ENCODE measurements at places on chromosomes 16 and 17.

DNA sequence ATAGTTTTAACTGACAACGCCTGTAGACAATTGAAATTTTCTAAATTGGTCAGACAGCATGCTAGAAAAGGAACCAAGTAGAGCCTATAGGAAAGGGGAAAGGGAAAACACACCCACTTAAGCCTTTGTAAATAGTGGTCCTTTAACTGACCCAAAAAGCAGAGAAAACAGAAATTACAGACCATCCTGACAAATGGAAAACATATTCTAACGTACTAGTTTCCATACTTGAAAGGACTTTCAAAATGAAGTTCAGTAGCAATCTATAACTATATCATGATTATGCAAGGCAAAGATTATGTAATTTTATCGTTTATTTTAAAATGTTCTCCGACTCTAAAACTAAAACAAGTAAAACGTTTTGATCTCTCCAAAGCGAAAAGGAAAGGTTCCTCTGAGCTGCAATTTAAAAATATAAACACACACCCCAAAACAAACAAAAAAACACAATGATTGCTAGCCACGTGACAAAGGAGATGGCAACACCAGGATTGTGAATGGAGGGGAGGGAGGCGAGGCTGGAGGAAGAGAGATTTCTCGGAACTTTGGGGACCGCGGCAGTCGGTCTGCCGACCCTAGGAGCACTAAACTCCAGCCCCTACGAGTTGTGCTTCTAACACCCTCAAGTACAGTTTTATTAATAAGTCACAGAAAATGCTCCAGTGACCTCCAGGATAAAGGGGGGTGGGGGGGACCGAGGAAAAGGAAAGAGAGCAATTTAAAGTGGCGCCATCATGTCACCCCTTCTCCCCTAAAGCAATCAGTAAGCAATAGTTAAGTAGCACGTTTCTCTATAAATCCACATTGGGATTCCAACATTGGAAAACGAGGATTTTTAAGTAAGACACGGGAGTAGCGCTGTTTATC is 1.7 kb downstream of the KANSL1 start:
- peak; percentile 52 for DNase-seq
- H3K4me3 ChIP-seq = peak overlapping the region; percentile 87
- no peaks in the 10 kb centered on the region for H3K27me3 ChIP-seq
- peak overlapping the region; percentile 99 for H3K27ac ChIP-seq
- peaks cover 17% of the 10 kb centered on the region for H3K36me3 ChIP-seq

DNA sequence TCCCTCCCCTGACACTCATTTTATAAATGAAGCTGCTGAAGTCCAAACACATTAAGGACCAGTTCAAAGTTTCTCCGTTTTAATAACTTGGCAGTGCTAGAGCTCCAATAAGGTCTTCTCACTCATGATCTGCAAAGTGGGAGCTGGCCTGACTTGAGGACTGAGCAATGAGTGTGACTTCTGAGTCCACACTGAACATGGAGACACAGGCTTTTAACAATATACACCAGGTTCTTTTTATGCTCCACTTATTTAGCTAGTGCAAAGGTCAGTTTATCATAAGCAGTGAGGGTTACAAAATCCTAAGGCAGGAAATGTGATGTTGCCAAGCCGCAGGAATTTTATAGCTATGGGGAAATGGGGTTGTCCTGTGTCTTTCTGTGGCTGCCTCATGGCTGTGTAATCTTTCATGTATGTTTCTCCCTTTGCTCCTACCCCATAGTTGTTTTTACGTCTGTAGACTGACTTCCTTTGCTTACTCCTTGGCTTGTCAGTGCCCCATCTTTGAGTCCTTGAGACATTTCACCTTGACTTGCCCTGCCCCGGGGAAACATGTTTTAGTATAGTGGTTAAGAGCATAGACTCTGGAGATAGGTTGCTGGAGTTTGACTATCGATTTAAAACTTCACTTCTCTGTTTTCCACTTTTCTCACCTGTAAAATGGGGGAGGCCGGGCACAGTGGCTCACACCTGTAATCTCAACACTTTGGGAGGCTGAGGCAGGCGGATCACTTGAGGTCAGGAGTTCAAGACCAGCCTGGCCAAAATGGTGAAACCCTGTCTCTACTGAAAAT is 12.2 kb upstream of the MMD start:
- H3K4me3 ChIP-seq = no peak overlapping the region
- peaks cover 7% of the 10 kb centered on the region for H3K4me1 ChIP-seq
- H3K27me3 ChIP-seq = no peaks in the 10 kb centered on the region
- no peak overlapping the region for H3K27ac ChIP-seq
- no peak for DNase-seq

GRCh38 chr17:62713086-62713881 is 85.8 kb downstream of the MRC2 start:
- no peaks in the 10 kb centered on the region for H3K36me3 ChIP-seq
- H3K27ac ChIP-seq = no peak overlapping the region

GRCh38 chr16:84065536-84066132 is 23.0 kb upstream of the SLC38A8 start:
- H3K4me1 ChIP-seq = peaks cover 6% of the 10 kb centered on the region
- no peak for DNase-seq
- peaks cover 41% of the 10 kb centered on the region for H3K36me3 ChIP-seq
- no peak overlapping the region for H3K4me3 ChIP-seq

DNA sequence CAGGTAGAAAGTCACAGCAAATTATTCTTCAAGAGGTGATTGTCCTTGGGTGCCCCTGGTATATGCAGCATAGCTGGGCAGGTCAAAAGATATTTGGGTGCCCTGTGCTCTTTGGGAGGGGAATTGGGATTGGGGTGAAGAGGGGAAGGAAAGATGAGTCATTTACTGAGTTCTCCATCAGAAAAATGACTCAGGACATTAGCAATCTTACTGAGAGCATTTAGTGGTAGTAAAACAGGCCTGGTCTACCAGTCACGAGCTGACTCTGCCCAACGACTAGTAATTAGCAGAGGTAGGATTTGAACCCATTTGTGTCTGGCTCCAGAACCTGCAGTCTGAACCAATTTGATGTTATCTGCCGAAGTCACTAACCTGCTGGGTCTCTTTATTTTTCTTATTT is 6.0 kb upstream of the GRIN2A start:
- no peak for DNase-seq
- H3K27ac ChIP-seq = no peak overlapping the region
- no peaks in the 10 kb centered on the region for H3K27me3 ChIP-seq
- no peak overlapping the region for H3K4me3 ChIP-seq

DNA sequence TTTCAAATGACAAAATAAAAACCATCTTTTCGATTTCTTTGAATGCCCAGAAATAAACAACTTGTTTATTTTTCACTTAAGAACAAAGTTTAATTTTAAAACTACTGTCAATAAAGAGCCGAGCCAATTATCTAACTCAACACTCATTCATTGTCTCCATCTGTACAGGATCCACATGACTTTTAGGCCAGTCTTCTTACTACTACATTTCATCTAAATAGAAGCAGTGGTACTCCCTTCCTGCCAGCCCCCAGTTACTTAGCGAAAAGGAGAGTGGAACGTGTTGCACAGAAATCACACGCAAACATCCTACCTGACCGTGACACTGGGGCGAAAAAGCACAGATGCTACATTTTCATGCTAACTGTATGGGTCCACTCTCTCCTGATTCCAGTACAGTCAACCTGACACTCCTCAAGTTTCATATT is 1.2 kb downstream of the GNA13 start:
- DNase-seq = no peak
- peak overlapping the region; percentile 95 for H3K4me3 ChIP-seq
- H3K4me1 ChIP-seq = peaks cover 5% of the 10 kb centered on the region

GRCh38 chr17:76446449-76447231 is 6.3 kb downstream of the UBE2O start:
- H3K27me3 ChIP-seq = no peaks in the 10 kb centered on the region
- H3K27ac ChIP-seq = no peak overlapping the region
- peaks cover 2% of the 10 kb centered on the region for H3K36me3 ChIP-seq
- H3K4me1 ChIP-seq = peaks cover 44% of the 10 kb centered on the region

- DNase-seq = no peak
- peaks cover 3% of the 10 kb centered on the region for H3K4me1 ChIP-seq
- H3K36me3 ChIP-seq = peaks cover 32% of the 10 kb centered on the region
- no peak overlapping the region for H3K4me3 ChIP-seq
- no peak overlapping the region for H3K27ac ChIP-seq
Measured at GRCh38 chr17:4811471-4811870, 4.5 kb downstream of the PLD2 start.

DNA sequence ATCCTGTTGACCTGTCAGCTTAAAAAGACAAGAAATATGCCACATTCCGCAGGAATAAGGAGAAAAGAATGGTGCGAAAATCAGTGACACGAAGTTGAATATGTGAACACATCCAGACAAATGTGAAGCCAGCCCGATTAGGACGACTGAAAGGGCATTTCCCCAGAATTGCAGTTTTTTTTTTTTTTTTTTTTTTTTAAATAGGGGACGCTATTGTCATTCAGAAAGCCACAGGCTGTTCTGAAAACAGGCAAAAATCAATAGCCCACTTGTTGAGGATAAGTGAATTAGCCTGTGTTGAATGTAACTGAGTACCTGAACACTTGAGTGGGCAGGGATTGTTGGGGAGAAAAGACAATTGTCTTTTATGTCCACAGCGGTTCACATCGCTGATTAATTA is 507.1 kb downstream of the WWOX start:
- H3K36me3 ChIP-seq = no peaks in the 10 kb centered on the region
- H3K27ac ChIP-seq = peak overlapping the region; percentile 2
- H3K4me3 ChIP-seq = no peak overlapping the region

DNA sequence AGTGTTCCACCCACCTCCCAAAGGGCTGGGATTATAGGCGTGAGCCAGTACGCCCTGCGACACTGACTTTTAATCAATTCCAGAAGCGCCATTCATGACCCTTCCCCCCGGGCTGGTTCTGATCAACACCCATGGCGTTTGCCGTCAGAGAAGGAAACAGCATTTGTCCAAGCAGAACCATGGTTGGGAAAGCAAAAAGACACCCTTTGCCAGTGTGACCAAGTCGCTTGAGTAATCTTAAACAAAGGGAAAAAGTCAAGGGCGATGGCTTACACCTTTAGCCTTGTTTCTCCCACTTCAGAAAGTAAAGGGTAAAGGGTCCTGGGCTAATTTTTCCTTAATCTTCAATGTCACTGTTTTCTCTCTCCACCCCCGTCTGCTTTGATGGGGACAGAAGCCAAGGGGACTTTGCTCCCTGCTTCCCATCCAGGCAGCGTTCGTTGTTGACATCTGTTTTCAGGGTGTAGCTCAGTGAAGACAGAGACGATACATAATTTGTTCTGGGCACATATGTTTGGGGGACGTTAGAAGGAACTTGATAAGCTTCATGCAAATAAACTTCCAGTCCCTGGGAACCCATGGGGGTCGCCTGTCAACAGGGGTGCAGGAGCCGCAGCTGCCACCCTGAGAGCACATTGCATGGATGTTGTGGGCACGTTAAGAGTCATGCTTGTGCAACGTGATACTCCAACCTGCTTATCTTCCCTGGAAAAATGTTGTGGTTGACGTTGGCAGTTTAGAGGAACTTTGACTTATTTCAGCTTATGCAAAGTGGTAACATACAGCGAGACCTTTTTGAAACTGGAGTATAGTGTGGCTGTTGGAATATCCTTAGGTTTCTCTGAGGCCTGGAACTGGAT is 50.6 kb upstream of the TANGO6 start:
- DNase-seq = no peak
- H3K4me1 ChIP-seq = peaks cover 5% of the 10 kb centered on the region
- H3K36me3 ChIP-seq = no peaks in the 10 kb centered on the region
- H3K27ac ChIP-seq = no peak overlapping the region

- H3K4me3 ChIP-seq = no peak overlapping the region
- no peak for DNase-seq
- no peaks in the 10 kb centered on the region for H3K27me3 ChIP-seq
- H3K4me1 ChIP-seq = no peaks in the 10 kb centered on the region
Measured at GRCh38 chr17:48330421-48330820, 99.6 kb downstream of the SKAP1 start.

All from neuronal stem cell (in vitro differentiated cells).